ENCODE measurements at places on chromosomes 5 and 9.

GRCh38 chr5:139906661-139907060 lies 111.1 kb downstream of the PSD2 start:
- DNase-seq: no peak

GRCh38 chr5:32572778-32573480 lies 12.4 kb upstream of the SUB1 start:
- DNase-seq: no peak

GRCh38 chr5:123119334-123119986 lies 30.4 kb downstream of the PRDM6 start:
- DNase-seq: peak; percentile 30

DNA sequence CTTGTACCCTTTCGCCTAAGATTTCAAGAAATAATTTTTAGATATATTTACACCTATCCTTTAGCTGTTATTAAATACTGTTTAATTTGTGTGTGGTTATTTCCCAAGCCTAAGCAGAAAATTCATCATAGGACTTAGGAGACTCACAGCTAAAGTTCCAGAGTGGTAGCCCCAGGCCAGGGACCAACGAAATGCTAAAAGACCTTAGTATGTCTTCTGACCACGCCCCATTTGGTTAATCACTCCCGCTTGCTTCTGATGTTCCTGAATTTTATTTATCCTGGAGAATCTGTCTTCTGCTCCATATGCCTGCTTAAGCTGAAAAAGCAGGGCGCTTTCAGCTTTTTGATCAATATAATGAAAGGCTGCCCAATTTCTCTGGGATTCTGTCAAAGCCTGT lies 18.7 kb upstream of the SEMA6A start:
- no peak for DNase-seq

GRCh38 chr5:123500471-123500870 lies 11.5 kb upstream of the CSNK1G3 start:
- DNase-seq: no peak

GRCh38 chr9:79764374-79764773 lies 192.6 kb downstream of the TLE4 start:
- DNase-seq: peak; percentile 93

DNA sequence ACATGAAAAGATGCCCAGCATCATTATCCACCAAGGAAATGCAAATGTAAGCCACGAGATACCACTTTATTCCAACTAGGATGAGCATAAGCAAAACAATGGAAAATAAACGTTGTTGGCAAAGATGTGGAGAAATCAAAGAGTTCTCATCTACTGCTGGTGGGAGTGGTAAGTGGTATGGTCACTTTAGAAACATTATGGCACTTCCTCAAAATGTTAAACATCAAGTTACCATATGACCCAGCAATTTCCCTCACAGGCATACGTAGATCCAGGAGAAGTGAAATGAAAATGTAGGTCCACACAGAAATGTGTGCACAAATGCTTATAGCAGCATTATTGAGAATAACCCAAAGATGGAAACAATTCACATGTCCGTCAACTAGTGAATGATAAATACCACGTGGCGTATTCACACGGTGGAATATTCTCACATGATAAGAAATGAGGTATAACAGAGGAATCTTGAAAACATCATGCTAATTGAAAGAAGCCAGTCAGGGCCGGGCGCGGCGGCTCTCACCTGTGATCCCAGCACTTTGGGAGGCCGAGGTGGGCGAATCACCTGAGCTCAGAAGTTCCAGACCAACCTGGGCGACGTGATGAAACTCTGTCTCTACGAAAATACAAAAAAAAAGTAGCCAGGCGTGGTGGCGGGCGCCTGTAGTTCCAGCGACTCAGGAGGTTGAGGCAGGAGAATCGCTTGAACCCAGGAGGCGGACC lies 16.4 kb upstream of the FLT4 start:
- DNase-seq: no peak

GRCh38 chr9:134071149-134071548 lies 3.3 kb upstream of the BRD3 start:
- DNase-seq: no peak

DNA sequence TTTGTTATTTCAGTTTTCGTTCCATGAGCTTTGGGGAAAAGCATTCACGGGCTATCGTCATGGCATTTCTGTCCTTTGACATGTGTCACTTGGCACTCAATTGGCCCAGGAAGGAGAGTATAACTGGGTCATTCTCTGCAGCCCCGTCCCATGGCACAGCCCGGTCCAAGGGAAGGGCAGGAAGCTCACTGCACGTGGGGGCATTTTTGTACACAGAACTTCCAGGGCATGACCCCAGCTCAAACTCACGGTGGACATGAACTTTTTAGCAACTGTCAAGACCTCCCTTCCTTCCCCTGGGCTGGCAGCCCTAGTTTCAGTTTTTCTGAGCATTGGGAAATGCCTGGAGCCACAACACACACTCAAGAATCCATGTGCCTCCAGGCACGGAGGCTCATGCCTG lies 161.6 kb upstream of the PANK3 start:
- no peak for DNase-seq

DNA sequence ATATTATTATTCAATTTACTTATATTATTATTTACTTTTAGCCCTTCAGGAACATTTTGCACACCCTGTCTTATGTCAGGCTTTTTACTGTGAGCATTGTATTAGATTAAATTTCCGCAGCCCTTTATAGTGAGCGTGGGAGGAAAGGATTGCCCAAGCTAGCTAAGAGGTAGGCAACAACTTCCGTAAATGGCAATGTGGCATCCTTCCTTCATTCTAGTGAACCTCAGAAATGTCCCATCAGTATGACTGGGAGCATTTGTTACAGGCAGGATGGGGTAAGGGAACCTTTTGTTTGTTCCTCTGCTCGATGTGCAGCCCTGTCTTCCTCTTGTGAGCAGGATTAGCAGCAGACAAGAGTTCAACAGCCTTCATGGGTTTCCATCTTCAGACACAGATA lies 6.2 kb upstream of the CD180 start:
- DNase-seq: no peak

- no peak for DNase-seq
Observed at GRCh38 chr5:126658561-126658960, 57.8 kb downstream of the PHAX start.

DNA sequence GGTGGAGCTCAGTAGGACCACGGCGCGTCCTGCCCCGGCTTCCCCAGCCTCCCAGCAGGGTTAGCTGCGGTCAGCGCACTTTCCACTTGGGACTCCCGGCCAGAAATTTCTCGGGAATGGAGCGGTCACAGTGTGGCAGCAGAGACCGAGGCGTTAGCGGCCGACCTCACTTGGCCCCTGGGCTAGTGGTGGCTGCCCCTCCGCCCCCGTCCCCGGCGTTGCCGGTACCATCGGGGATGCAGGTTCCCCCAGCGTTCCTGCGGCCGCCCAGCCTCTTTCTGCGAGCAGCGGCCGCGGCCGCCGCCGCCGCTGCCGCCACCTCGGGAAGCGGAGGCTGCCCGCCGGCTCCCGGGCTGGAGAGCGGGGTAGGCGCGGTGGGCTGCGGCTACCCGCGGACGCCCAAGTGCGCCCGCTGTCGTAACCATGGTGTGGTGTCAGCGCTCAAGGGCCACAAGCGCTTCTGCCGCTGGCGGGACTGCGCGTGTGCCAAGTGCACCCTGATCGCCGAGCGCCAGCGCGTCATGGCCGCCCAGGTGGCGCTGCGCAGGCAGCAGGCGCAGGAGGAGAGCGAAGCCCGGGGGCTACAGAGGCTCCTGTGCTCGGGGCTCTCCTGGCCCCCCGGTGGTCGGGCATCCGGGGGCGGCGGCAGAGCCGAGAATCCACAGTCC lies 460 bp downstream of the DMRTA1 start:
- peak; percentile 8 for DNase-seq

DNA sequence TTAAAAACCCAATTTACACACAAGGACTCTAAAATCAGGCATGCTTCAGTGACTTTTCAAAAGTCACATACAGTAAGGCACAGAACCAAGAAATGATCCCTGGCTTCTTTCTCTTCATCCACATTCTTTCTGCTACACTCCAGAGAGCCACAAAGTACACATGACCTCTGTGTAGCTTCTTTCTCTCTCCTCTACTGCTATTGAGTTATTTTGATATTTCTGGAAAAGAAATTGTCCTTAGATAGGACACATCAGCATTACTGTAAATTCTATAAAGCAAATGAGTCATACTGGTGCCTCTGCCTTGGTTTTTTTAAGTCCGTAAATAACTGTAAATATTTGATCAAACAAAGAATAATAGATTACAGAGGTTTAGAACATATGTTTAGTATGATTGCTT lies 96.3 kb downstream of the KIAA0825 start:
- DNase-seq: no peak

DNA sequence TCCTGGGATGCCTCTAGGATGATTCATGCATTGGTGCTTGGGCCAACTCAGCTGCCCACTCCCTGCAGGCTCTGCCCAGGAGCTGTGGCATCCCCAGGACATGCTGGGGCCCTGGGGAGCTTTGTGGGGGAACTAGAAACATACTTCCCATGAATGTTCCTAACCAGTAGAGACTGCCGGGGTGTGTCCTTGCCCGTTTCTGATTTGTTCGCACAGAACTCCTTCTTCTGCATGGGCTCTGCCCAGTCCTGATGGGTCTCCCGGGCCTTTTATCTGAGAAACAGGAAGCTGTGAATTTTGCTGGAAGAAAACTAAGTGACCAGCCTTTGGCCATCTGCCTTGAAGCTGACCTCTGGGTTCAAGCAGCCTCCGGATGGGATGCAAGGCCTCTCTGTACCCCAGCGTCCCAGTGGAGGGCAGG lies 71.6 kb upstream of the RNU6ATAC start:
- DNase-seq: peak; percentile 62

DNA sequence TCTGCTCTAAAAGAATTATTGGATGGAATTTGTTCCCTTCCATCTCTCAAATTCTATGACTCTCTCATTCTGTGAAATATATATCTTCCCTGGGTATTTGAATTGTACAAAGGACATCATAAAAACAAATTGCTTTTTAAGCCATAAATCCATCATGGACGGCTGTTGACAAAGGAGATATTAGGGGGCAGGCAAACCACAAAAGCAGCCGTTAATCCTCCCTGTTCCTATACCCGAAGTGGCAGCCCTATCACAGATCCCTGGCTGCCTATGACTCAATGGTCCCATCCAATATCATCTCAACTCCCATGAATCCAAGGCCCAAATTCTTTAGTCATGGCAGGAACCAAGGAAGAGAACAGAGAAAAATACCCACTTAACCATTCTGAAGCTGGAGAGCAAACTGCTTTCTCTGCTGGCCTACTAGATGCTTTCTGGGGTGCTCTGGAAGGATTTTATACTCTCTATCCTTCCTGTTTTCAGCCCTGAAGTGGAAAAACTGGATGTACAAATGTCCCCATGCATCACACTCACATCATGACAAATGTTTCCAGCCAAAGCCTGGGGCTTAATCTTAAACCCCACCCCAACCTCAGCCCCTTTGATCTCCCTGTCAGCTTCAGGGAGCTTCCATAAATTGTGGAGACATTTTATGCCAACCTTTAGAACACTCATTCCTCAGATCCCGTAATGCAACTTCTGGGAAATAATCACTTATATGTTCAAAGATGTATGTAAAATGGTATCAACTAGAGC lies 59.5 kb downstream of the FAM114A2 start:
- DNase-seq: no peak

- DNase-seq: no peak
Observed at GRCh38 chr5:107917983-107918382, 247.2 kb upstream of the EFNA5 start.

DNA sequence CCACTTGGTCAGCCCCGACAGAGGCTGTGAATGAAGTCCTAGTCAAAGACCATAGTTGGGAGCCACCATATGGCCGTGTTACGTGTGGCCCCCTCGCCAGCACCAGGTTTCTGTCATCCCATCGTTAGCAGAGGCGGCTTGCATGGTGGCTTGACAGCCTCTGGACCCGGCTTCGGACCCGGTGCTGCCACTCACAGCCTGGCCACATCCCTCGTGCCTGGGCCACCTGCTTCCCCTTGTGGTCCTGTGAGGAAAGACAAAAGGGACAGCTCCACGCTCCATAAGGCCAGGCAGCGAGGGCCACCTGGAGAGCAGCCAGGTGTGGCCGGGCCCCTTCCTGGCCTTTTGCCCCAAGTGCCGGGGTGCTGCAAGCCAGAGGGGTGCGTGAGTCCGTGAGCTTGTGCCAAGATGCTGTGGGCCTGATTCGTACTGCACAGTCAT lies 6.2 kb downstream of the NKD2 start:
- no peak for DNase-seq

GRCh38 chr9:78035383-78035993 lies 3.9 kb upstream of the GNAQ start:
- peak; percentile 80 for DNase-seq

- no peak for DNase-seq
Observed at GRCh38 chr9:14211564-14211963, 102.4 kb downstream of the NFIB start.

DNA sequence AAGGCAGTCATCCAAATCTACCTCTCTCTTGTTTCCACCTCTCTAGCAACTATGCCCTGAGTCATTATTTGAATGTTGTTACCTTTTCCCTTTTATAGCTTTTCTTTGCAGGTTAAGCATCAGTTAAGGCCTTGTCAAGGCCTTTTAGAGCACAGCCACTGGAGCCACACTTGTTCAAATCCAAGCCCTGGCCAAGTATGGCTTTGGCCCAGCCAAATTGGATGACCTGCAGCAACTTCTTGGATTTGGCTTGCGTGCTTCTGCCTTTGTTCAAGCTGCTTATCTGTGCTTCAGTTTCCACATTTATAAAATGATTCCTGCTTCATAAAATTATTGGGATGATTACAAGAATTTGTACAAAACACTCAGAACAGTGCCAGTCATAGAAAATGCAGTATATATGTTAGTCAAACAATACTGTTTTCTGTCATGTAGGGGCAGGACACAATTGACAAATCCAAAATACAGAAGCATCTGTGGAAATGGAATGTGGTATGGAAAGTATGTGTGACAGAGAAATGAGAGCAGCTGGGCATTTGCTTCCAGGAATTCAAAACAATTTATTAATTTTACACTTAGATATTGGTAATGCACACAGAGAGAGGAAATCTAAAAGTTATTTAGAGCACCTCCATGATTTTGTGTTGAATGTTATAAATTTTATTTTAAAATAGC lies 17.9 kb upstream of the RLN1 start:
- DNase-seq: no peak

DNA sequence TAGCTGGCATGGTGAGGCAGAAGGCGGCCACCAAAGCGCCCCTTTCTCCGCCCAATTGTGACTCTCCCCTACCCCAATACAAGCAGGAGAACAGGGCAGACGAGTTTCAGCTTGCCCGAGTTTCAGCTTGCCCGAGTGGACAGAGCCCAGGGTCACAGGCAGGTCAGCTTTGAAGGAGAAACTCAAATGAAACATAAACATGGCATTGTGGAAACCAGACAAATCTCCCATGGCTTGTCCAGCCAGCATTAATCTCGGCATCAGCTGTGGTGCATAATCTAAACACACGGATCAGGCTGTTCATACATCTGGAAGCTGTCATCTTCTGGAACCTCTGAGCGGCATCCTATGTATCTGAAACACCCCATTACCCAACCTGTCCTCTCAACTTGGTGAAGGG lies 16.9 kb downstream of the PTCH1 start:
- peak; percentile 14 for DNase-seq

GRCh38 chr5:10902145-10902544 lies 141.1 kb upstream of the DAP start:
- no peak for DNase-seq

GRCh38 chr9:37840560-37841194 lies 40.1 kb downstream of the DCAF10 start:
- peak; percentile 18 for DNase-seq
